Chondrocyte (in vitro differentiated cells): ENCODE measurements at places on chromosomes 1 and 21.

DNA sequence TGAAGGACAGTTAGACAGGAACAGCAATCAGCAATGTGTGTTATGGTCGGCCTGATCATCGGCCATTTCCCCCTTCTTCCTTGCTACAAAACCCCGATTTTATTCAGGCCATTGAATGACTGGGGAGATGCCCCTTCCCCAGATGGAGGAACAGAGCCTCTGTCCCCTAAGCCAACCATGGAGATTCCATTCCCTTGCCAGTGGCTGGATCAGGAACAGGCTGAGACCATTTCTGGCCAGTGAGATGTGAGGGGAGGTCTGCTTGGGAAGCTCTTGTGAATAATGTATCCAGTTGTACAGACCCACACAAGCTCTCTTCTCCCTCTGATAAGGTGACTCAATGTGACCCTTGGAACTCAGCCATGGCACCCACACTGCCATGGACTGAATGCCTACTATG is 7.7 kb downstream of the CSRP1 start:
- no peak for DNase-seq

DNA sequence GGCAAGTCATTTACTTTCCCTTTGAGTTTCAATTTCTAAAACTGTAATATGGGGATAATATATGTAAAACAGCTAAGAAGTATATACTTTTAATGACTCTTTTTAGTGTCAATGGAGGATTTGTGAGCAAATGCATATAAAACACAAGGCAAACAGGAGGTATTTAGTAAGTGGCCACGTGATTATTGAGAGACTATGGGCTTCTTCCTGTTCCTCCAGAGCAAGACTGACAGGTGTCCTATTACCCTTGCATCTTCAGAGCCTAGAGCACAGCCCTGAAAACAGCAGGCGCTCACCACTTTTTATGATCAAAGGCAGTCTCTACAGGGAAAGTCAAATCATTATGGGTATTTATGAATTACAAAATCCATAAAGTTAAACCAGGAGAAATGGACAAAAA is 941 bp upstream of the ROR1 start:
- DNase-seq: no peak

- no peak for DNase-seq
These were observed 4.9 kb downstream of the CAMK2N1 start for GRCh38 chr1:20480951-20481617.

- peak; percentile 93 for DNase-seq
These were observed 2.0 kb downstream of the COL24A1 start for GRCh38 chr1:86154571-86155050.

- no peak for DNase-seq
These were observed 853.4 kb downstream of the KCNT2 start for GRCh38 chr1:195754874-195755273.

GRCh38 chr1:234458352-234459017 is 20.5 kb downstream of the TARBP1 start:
- no peak for DNase-seq
